ENCODE measurements at places on chromosomes 4 and X.

DNA sequence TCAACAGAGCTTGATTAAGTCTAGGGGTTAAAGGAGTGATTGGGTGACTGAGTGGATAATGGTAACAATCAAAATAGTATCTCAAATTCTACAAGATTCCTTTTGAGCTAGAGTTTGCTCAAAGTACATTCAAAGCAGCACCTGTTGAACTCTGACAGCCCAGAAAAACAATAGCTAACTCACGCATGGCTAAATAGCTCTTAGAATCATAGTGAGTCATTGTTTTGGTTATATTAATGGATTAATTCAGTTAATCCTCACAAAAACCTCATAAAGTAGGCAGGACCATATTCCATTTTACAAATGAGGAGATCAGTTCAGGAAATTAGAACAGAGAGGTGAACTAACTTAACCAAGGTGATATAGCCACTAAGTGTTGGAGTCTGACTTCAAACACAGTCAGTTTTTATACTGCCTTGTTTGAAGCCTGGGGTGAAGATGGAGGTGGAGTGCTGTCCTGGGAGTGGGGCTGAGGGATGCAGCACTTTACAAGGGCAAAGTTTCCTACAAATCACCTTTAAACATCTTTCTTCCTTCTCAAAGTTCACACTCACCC, 35.9 kb upstream of the PPM1K start:
- no peak for DNase-seq

DNA sequence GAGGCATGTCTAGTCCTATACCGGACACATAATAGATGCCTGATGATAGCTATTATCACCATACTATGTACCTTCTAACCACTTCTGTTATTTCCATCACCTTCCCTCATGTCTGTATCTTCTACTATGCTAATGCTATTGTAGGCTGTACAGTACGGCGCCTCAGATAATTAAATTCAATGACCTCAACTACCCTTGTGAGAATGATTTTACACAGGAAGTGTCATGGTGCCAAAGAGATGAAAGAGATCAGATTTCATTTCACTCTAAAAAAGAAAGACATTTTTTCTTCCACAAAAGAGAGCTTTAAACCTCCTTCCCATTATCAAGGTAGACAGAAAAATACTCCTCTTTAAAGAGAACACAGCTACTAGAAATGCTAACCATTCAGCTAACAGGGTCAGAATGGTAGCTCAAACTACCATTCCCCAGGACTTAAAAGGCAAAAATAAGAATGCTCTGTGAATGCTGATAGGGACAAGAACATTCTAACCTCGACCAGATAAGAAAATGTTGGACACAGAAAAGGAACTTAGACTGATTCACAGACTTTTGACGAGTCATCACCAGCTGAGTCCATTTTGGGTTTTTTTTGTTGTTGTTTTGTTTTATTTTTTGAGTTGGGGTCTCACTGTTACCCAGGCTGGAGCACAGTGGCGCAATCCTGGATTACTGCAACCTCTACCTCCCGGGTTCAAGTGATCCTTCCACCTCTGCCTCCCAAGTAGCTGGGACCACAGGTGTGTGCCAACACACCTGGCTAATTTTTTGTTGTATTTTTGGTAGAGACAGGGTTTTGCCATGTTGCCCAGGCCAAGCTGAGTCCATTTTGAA, 99.2 kb upstream of the RAPGEF2 start:
- no peak for DNase-seq

DNA sequence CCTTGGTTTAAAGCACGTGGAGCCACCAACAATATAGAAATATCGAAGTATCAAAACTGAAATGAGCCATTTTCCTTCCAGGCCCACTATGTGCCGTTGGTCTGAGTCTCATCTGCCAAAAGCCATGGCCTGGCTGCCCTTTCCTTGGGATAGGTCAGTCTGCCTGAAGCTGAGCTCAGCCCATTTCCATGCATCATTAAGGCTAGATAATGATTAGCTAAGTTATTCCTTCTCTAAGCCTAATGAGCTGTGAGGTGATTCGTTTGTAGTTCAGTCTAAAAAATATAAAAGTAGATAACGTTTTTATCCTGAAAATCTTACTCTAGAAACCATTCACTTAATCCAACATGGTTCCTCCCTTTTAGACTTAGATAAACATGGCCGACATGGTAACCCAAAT, 936.2 kb upstream of the LCORL start:
- no peak for DNase-seq

DNA sequence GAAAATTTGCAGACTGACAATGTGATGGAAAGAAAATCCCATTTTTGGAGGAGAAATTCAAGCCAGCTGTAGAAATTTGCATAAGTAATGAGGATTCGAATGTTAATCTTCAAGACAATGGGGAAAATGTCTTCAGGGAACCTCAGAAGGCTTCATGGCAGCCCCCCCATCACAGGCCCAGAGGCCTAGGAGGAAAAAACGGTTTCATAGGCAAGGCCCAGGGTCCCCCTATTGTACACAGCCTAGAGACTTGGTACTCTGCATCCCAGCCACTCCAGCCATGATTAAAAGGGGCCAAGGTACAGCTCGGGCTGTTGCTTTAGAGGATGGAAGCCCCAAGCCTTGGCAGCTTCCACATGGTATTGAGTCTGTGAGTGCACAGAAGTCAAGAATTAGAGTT, 303.6 kb upstream of the PCDH7 start:
- no peak for DNase-seq

DNA sequence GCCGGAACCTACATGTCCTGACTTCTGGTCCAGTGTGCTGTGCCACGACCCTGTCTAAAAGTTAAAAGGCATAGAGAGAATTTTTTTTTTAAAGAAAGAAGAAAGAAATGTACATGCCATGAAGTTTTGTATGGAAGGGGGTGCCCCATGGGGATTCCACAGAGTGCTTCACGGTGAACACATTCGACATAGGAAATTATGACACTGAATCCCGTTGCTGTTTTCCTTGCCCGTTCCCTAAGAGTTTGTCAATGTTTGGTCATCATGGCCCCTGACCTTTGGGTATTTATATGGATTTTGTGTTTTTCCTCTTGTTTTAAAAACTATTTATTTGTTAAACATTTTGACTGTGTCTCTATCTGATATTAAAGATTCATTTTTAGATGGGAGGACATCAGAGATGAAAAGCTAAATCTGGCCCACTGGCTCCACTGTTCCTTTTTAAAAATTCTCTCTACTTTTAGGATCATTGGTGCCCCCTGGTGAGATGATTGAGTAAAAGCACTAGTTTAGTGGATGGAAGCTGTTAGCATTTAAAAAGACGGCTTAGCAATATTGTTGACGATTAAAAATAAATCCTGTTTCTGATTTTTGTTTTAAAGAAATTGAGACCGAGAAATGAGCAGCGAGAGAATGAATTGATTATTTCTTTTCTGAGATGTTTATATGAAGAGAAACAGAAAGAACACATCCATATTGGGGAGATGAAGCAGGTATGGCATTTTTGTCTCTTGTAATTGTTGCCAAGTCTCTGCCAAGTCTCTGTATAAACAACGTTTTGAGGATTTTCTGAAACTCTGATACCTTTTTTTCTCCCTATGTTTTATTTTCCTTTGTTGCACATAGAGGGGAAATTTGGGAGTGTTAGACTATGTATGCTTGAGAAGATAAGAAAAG, 75.0 kb downstream of the PTTG2 start:
- no peak for DNase-seq

- no peak for DNase-seq
Measured at GRCh38 chr4:124948976-124949597, 236.6 kb upstream of the ANKRD50 start.

DNA sequence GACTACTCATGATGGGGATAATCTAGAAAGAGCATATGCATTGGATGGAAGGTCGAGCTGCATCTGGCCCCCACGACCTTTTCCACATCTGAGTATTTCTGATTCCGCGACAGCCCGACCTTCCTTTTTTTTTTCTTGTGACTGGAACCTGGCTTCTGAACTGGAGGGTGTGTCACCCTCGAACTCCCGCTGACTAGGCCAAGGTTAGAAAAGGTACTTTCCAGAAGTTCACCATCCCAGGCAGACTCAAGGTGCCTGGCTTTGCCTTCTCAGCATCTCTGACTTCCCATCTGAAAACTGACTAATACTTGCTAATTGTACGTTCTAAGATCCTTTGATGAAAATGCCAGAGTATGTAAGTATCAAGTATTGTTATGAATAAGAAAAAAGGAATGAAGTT, 49.3 kb upstream of the CD40LG start:
- no peak for DNase-seq

- no peak for DNase-seq
Measured at GRCh38 chrX:138651494-138651893, 60.0 kb downstream of the FGF13 start.

DNA sequence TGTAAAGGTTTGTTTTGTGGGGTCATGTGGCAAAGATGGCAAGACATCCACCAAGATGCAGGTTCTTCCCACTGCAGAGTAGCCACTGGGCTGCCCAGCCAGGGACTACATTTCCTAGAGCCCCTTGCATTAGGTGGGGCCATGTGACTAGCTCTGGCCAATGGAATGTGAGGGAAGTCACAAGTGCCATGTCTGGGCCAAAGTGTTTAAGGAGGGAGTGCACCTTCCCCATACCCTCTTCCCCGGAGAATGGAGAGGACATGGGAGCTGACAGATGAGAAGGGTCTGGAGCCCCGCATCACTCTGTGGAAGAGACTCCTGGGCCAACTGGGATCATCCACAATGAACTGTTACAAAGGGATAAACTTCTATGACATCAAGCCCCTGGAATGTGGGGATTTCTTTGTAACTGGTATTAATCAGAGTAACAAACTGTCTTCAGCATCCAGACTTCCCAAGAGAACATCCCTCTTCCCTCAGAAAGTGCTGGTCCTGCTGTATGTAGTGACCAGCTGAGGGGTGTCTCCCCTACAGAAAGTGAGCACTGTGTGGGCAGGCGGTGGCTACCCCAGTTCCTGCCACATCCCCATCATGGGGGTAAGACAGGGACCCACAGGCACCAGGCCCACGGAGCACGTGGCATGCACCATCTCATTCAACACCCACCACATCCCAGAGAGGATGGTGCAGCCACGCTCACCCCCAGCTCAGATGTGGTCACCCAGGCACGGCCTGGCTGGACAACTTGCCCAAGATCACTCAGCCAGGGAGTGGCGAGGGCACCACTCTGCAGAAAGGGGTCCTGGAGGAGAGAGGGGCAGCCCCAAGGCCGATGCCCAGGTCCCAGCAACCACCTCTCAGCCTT, 10.9 kb downstream of the PPP2R2C start:
- no peak for DNase-seq

GRCh38 chrX:13666836-13667235, 13.9 kb downstream of the TCEANC start:
- DNase-seq: peak; percentile 0

DNA sequence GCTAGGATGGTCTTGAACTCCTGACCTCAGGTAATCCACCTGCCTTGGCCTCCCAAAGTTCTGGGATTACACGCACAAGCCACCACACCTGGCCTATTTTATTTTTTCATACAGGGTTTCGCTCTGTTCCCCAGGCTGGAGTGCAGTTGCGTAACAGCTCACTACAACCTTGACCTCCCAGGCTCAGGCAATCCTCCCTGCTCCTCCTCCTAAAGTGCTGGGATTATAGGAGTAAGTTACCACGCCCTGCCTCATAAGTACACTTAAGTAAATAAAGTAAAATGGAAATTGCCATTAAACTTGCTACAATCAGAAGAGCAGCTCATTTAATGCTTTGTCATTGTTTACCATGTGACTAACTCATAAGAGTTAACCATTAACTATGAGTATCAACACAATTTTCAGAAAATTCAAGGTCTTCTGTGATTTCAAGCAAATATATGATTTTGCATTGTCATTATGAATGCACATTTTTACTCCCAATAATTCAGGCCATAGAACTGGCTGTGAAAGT, 12.3 kb downstream of the UGDH start:
- no peak for DNase-seq

DNA sequence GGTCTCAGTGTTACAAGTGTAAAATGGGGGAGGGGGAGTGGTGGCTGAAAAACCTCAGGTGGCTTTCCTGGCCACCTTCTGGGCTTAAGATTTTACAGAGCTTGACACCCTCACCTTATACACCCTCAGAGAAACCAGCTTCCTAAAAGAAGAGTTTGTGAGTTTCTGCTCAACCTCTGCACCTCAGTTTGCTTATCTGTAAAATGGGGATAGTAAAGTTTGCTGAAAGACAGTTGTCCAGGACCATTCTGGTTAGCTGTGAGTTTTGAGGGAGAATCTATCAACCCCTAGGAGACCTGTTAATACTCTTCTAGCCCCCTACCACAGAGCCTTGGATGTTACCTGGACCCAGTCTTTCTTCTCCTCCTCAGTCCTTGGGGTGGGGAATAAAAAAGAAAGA, 9.7 kb downstream of the TSR2 start:
- DNase-seq: no peak

DNA sequence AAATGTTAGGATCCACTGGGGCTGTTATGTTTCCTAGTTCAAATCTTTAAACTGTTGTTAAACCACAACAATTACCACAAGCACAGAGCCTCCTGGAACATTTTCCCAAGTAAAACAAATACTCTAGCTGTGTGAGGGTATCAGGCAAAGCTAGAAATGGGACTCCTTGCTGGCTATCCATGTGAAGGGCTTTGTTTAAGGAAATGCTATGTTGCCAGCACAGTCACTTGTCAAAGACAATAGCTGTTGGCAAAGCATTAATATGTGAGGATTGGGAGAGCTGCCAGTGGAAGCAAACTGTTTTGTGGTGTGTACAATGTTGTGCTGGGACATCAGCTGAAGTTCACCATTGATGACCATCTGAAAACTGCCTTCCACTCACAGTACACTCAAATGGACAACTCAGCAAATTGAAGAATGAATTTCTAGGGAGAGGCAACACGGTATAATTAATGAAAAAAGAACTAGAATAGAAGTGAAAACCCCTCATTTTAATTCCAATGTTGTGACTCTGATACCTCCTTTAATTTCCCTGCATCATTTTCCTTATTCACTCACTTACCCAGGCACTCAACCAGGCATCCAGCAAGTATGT, 100.8 kb downstream of the ANXA3 start:
- peak; percentile 10 for DNase-seq

DNA sequence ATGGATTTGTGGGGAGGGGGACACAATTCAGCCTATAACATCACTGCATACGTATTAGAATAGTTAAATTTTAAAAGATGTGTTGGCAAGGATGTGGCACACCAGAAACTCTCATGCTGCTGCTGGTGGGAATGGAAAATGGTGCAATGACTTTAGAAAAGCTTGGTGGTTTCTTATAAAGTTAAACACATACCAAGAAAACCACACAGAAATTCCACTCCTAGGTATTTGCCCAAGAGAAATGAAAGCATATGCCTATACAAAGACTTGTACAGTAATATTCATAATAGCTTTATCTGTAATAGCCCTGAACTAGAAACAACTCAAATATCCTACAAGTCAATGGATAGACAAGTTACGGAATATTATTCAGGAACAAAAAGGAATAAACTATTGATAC, 71.3 kb upstream of the PDHA1 start:
- no peak for DNase-seq

DNA sequence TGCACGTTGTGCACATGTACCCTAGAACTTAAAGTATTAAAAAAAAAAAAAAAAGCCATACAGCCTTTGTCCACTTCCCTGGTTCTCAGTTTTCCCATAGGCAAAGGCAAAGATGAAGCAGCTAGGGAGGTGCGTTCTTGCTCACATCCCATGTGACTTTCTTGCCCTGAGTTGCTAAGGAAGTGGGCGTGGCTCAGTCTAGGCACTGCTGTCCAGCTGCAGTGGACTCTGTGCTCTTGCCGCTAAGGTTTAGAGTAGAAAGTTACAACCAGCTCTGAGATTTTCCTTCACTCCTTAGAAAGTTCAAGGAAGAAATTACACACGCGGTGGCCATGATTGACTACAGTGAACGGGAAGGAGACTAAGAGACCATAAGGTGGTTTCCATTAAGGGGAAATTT, 144.7 kb downstream of the NAA11 start:
- DNase-seq: no peak

- no peak for DNase-seq
Measured at GRCh38 chr4:52212702-52213101, 161.6 kb downstream of the SPATA18 start.
